Activated CD4-positive, alpha-beta T cell treated with anti-CD3 and anti-CD28 coated beads for 4 hours (primary cell): ENCODE measurements at places on chromosomes 3 and 15.

DNA sequence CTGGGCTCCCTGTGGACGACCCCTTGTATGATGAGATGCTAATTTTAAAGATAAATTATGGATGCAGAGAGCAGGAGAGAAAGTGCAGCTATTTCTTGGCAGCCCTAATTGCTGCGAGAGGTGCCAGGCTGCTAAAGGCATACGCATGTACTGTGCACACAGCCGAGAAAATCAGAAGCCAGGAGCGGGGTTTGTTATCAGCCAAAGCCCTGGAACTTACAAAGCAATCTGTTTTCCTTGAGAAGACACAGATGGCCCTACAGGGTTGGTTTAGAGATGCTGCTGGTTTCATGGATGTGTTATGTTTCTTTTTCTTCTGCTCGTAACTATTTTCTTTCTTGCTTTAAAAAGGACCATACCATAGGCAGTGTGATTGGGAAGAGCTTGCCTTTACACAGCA, 11.7 kb upstream of the CCK start:
- no peak for DNase-seq

DNA sequence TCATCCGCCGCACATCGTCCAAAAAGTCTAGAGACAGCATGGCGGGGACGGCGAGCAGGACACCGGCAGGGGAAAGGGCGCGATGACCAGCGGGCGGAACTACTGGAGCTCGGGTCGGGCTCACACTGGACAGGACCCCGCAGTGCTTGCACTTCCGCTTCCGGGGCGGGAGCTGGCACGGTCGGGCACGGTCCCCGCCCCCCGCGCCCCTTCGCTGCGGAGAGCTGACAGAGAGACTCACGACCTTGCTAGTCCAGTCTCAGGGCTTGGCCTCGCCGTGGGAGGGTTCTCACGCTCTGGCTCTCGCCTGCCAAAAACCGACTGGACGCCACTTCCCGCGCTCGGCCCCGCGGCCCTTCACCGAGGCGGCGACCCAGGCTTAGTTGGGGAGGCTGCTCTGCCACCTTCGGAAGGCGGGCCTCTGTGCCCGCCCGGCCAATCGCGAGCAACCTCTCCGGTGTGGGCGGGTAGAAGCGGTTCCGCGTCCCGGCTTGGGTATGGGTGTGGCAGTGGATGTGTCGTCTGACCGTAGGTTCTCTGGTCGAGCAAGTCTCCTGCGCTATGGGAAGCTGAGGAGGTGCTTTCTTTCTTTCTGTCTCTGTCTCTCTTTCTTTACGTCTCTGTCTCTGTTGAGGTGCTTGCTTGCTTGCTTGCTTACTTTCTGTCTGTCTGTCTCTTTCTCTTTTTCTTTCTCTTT, at the start of gene SEC11A:
TSS of gene SEC11A (minus strand) at position 104 of the 697 bp plus-strand sequence. CDS start at position 40, 64 bp downstream.
- peak; percentile 87 for DNase-seq

DNA sequence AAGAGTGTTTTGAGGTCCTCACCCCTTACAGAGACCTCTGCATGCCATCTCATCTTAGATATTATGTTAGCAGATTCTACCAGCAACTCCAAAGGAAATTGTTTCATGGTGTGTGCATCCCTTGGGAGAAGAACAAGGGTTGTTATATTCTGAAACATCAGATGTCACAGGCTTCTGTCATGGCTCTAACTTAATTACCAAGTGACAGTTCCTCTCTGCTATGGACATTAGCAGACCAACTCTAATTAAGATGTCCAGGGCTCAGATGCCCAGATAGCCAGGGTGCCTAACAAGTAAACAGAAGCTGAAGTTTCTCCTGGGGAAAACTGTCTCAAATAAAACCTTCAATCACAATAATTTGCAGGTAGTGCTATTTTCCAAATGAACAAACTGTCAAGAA, 153.1 kb upstream of the BFSP2 start:
- no peak for DNase-seq

GRCh38 chr3:185797993-185798830, 26.6 kb downstream of the IGF2BP2 start:
- no peak for DNase-seq

DNA sequence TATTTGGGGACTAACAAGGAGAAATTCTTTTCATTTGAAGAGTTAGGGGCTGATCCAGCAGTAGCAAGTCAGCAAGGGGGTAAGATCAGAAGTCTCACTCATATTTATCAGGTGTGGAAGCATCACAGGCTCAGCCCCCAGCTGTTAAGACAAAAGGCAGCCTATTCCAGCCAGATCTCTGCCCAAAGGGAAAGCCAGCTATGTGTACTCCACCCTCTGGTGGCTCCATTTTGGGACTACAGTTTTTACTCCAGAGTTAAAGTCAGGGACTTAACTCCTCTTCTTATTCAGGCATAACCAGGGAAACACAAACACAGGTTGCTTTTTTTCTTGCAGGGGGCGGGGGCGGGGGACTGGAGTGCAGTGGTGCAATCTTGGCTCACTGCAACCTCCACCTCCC, 19.2 kb downstream of the UBP1 start:
- no peak for DNase-seq

DNA sequence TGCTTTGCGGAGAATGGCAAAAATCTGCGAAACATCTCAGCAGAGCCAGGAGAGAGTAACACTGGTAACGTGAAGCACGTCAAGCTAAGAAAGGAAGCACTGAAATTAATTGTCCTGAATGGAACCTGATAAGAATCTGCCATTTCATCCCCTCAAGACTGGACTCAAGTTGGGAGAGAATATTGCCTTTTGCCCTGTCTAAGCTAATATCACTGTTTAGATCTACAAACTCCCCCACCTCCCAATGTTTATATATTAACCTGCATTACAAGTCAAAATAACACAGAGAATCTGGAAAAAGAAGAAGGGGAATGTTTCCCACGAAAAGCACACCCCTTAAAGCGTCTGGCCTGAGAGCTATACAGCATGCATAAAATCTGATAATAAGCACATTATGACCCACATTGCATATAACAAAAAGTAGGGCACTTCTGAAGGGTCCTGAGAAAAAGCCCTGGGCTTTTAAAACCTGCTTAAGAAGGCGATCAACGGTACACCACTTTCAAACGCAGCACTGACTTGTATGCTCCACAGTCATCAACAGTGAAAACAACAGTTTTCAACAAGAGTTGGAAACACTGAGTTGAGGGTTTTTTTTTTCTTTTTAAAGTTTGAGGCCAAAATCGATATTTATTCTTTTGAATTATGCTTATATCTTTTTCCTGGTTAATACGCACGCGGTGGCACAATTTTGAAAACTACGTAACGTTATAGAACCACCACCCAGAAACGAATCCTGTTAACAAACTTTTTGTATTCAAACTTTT, 1.4 kb upstream of the KAT2B start:
- no peak for DNase-seq

GRCh38 chr3:44125246-44125645, 116.4 kb upstream of the TOPAZ1 start:
- DNase-seq = no peak

DNA sequence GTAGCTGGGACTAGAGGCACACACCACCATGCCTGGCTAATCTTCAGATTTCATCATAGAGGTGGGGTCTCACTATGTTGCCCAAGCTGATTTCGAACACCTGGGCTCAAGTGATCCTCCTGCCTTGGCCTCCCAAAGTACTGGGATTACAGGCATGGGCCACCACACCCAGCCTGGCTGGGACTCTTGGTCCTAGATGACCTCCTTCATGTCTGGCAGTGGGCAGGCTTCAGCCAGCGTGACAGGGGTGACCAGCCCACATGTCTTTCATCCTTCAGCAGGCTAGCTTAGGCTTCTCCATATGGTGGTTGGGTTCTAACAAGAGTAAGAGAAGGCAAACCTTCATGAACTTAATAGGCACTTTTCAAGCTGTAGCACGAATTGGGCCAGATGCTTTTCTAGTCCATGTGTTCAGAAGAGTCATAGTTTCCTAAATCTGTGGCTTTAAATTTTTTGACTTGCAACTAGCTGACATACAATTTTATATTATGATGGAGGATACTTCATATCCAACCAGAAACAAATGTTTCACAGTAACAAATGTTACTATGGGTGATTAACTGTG, 7.6 kb downstream of the GPD1L start:
- DNase-seq = no peak
